ENCODE measurements at places on chromosomes 12 and 14.

DNA sequence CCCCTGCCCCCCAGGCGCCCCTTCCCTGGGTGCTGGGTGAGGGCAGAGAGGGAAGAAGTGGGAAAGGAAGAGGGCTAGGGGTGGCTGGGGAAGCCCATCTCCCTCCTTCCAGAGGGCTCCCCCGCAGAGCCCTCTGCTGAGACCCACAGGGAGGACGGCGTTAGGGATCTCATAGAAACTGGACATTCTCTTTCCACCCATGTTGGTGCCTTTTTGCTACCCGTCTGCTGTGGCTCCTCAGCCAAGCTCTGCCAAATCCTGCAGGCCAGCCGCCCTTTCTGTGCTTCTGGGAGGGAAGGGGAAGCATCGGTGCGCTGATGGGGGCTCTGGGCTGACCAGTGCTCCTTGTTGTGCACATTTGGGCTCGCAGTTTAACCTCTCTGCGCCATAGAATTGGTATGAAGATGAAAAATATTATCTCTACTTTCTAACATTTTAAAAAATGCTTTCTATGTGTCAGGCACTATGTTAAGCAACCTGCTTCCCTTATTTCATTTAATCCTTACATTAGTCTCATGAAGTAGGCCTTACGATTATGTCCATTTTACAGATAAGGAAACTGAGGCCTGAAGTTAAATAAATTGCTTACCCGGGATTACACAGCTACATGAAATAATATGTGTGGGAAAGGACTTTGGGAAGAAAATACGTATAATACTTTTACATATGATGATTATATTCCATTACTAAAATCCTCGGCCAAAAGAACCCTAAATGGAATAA, 981 bp downstream of the SLC48A1 start:
- peak overlapping the region; percentile 87 for H3K4me3 ChIP-seq
- H3K4me1 ChIP-seq = peaks cover 24% of the 10 kb centered on the region
- no peaks in the 10 kb centered on the region for H3K36me3 ChIP-seq
- H3K27ac ChIP-seq = no peak overlapping the region
- H3K27me3 ChIP-seq = no peaks in the 10 kb centered on the region

DNA sequence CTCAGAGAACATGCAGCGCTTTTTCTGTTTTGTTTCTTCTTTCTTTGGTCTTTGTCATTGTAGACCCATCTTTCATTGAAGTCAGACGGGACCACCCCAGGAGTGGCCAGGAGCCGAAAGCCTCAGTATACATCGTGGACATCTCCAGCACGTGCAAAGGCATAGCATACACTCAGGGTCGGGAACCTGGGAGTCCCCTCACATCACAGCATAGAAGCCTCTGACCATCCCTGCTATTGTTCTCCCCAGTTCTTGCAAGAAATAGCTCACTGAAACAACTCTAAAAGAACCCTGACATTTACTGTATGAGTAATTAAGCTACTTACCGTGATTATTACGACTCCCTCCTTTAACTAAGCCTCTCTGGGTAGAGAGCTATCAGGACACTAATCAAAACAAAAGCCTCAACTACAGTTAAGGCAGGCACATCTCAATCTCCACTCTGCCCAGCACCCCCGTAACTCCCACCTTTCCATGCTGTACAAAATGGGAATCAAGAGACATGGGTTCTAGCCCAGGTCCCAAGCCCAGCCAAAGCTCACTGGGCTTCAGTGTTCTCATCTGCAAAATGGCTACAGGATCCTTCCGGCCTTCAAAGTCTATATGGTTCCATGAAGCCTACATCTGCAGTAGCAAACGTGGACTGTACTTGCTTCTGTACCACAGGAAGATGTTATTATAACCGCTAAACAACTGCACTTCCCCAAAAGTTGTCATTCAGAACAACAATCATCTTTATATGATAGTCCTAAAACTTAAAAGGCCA, 6.7 kb downstream of the CCDC88C start:
- H3K27ac ChIP-seq = peak overlapping the region; percentile 12
- DNase-seq = no peak
- peaks cover 50% of the 10 kb centered on the region for H3K4me1 ChIP-seq

GRCh38 chr14:91470216-91470615, 39.9 kb downstream of the PPP4R3A start:
- no peak overlapping the region for H3K27ac ChIP-seq
- no peaks in the 10 kb centered on the region for H3K27me3 ChIP-seq
- H3K4me1 ChIP-seq = no peaks in the 10 kb centered on the region
- no peak overlapping the region for H3K4me3 ChIP-seq
- peaks cover 78% of the 10 kb centered on the region for H3K36me3 ChIP-seq

DNA sequence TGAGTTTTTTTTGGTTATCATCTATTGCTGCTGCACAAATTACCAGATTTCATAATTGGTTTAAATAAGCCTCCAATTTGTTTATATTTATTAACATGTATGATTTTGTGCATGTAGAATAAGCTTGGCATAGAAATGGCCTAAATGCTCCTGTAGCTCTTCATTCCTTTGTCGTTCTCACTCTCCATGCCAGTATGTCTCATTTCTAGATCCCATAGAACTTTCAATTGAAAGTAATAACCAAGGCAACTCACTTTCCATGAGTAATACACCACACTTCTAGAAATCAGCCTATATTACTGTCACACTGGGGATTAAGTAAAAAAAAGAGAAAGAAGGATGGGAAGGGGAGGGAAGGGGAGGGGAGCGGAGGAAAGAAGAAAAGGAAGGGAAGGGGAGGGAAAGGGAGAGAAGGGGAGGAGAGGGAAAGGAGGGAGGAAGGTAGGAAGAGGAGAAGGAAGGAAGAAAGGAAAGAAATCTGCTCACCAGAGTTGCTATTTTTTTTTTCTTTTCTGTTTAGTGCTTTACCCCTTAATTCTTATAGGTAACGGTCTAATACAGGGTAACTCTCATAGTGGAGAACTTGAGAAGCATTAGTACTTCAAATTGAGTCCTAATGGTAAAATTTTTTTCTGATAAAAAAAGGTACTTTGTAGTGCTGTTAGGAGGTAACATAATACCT, 45.6 kb downstream of the MDM2 start:
- DNase-seq = no peak
- no peak overlapping the region for H3K27ac ChIP-seq
- no peaks in the 10 kb centered on the region for H3K4me1 ChIP-seq
- H3K4me3 ChIP-seq = no peak overlapping the region
- H3K36me3 ChIP-seq = no peaks in the 10 kb centered on the region
